ENCODE measurements at places on chromosomes 1 and 21. TPM values are rescaled to one million over a fixed set of nuclear protein-coding genes. Genes with fewer than 3 reads are reported as not detected.

Gene GSTM4
- total RNA-seq = 12.3 TPM

Gene GABPA
- 16.2 TPM for total RNA-seq

Gene SPSB1
- 78.6 TPM for total RNA-seq

Gene KRTAP10-7
- total RNA-seq = not detected

Gene CBR3
- total RNA-seq = not detected

Gene SELP
- total RNA-seq = not detected

Gene FMOD
- total RNA-seq = not detected

Gene CD1B
- not detected for total RNA-seq

Gene CCDC17
- 3.8 TPM for total RNA-seq

Gene SLAMF9
- not detected for total RNA-seq

Gene CRYAA
- total RNA-seq = not detected

Gene LRRIQ3
- 0.20 TPM for total RNA-seq

Gene OLIG2
- total RNA-seq = 21.4 TPM

Gene FAM72A
- 1.5 TPM for total RNA-seq

Gene PADI4
- not detected for total RNA-seq

Gene LCE3E
- total RNA-seq = not detected

Gene TRAF5
- 9.7 TPM for total RNA-seq

Gene NEK2
- 3.4 TPM for total RNA-seq

Gene DNM3
- 11.4 TPM for total RNA-seq

All from glutamatergic neuron (in vitro differentiated cells).